H1 (cell line): ENCODE measurements at places on chromosomes 7 and 10.

- no peak overlapping the region for H3K4me3 ChIP-seq
- H3K36me3 ChIP-seq, result no peaks in the 10 kb centered on the region
- H3K4me1 ChIP-seq, result peaks cover 12% of the 10 kb centered on the region
- H3K27ac ChIP-seq, result no peak overlapping the region
- no peaks in the 10 kb centered on the region for H3K27me3 ChIP-seq
Observed at GRCh38 chr10:74924251-74924963, 98.0 kb downstream of the KAT6B start.

DNA sequence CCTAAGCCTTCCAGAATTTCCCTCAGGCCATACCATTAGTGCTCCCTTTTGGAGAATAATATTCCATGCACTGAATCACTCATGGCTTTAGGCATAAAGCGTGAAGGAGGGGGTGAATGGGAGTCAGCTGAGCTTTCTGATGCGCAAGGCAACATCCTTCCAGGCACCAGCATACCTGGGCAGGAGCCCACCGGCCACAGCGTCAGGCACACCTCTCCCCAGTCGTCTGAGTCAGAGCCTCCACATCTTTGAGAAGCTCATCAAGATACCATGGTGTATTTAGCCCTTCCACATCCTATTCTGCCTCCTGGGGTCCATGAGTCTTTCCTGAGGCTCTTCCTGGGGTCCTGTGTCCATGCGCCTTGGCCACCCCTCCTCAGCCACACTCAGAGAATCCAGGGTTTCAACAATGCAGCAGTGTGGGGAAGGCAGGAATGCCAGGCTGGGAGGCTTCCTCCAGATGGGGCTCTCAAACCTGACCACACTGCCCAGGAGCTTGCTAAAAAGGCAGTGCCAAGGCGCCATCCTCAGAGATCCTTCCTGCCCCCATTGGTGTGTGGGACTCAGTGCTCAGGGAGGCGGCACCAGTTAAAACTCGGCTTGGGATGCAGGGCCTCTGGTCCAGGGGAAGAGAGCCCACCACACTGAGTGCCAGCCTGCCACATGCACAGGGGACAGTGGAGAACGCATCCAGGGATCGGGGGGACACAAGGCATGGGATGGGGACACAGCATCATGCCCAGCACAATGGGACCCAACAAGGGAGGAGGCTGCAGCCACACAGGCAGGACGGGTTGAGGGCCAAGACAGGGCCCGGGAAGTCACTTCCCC lies 31.6 kb downstream of the RASGEF1A start:
- H3K27ac ChIP-seq, result no peak overlapping the region
- no peaks in the 10 kb centered on the region for H3K4me1 ChIP-seq
- no peak overlapping the region for H3K4me3 ChIP-seq

DNA sequence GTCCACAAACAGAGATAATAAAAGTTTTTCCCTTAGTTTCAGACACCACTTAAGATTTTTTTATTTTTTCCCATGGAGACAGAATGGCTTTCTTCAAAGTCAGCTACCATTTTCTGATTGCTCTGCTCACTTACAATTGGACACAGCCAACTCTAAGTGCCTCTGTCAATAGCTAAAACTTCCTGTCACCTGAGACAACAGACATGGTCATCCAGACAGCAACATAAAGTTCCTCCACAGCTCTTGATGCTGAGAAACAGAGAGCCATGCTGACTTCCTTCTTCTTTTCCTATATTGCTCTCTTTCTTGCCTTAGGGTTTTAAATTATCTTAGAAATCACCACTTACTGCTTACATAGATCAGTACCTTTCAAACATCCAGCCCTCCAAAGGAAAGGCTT lies 12.0 kb downstream of the ZNF800 start:
- no peaks in the 10 kb centered on the region for H3K4me1 ChIP-seq
- H3K27ac ChIP-seq, result no peak overlapping the region
- DNase-seq, result no peak

DNA sequence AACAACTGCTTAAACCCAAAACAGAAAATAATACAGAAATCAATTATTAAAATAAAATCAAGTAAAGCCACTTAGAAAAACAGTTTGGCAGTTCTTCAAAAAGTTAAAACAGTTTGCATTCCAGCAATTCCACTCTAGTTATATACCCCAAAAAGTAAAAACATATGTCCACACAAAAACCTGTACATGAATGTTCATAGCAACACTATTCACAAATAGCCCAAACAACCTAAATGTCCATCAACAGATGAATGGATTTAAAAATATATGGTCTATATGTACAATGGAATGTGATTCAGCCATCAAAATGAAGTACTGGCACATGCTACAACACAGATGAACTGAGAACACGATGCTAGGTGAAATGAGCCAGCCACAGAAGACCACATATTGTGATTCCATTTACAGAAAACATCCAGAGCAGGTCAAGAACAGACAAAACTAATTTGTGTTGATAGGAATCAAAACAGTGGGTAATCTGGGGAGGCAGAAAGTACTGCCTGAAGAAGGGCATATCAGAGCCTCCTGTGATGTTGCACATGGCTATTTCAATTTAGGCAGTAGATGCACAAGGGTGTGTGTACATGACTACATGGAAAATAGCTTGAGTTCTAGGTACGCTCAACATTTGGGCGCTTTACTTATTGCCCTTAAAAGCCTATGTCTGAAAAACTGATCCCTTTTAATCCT lies 66.3 kb downstream of the CYTH3 start:
- H3K27me3 ChIP-seq, result no peaks in the 10 kb centered on the region
- no peak overlapping the region for H3K27ac ChIP-seq
- DNase-seq, result no peak
- H3K36me3 ChIP-seq, result no peaks in the 10 kb centered on the region

GRCh38 chr7:151682831-151683614 lies 163.3 kb upstream of the RHEB start:
- no peaks in the 10 kb centered on the region for H3K36me3 ChIP-seq
- H3K27ac ChIP-seq, result no peak overlapping the region
- H3K4me1 ChIP-seq, result 0 out of 2 replicates have a peak, but pooled peaks cover 5% of the 10 kb centered on the region
- DNase-seq, result no peak
- H3K27me3 ChIP-seq, result no peaks in the 10 kb centered on the region

DNA sequence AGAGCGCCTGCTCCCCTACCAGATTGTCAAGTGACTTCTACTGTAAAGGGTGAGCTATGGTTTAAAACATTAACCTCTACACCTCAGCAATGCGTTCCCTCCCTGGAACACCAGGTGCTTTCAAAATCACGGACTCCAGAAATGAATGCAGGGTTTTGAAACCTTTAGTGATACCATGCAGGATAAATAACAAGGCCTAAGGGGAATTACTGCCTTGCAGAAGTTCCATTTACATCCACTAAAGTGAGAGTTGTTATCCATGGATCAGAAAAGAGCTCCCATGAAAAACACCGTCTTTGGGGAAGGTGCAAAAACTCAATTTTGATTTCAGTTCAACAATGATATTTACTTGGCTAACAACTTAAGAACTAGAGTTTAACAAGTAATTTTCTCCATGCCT lies 4.0 kb downstream of the FZD8 start:
- H3K27ac ChIP-seq, result no peak overlapping the region
- H3K4me3 ChIP-seq, result peak overlapping the region; percentile 20; the same call in 1 of the 2 replicates
- H3K36me3 ChIP-seq, result no peaks in the 10 kb centered on the region
- DNase-seq, result no peak

DNA sequence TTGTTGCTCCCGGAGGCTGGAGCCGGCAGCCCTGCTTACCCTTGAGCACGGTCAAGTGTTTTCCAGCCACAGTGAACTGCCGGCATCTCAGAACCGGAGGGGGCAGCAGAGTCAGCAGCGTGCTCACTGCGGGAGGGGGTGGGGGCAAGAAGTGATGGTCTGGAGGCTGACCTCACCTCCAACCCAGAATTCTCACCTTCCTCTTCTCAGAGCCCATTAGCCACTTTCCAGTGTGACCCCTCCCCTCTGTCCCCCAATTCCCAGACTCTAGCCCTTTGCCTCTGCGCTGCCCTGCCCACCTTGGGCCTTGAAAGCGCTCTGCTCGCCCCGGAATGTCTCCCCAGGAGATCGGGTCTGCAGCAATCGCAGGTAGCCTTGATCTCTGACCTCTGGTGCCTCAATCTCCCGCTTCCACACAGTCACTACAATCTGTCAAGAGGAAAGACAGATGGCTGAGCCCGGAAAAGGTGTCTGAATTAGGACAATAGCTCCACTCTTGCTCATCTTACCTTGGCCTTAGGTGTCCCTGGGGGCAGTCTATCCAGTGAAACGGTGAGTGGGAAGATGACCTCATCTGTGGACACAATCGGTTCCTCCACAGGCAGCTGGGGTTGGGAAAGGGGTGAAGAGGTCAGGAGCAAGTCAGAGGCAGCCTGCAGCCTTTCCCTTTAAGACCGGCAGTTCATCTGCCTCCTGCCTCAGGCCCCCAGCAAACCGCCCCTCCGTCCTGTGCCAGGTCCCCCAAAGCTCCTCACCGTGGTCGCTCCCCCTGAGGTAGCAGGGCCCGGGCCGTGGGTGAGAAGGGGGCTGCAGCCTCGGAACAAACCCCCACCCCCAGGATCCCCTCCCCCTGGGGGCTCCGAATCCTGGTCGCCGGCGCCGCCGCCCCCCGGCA lies 942 bp downstream of the TRAPPC14 start:
- H3K36me3 ChIP-seq, result peaks cover 27% of the 10 kb centered on the region
- no peaks in the 10 kb centered on the region for H3K27me3 ChIP-seq
- no peaks in the 10 kb centered on the region for H3K4me1 ChIP-seq
- no peak overlapping the region for H3K27ac ChIP-seq
- H3K4me3 ChIP-seq, result peak overlapping the region; percentile 88

GRCh38 chr7:140512317-140513000 lies 33.2 kb upstream of the MKRN1 start:
- H3K36me3 ChIP-seq, result no peaks in the 10 kb centered on the region
- no peak for DNase-seq
- H3K4me3 ChIP-seq, result no peak overlapping the region
- H3K27me3 ChIP-seq, result no peaks in the 10 kb centered on the region

- H3K4me3 ChIP-seq, result no peak overlapping the region
- H3K36me3 ChIP-seq, result no peaks in the 10 kb centered on the region
- H3K4me1 ChIP-seq, result no peaks in the 10 kb centered on the region
- DNase-seq, result no peak
- H3K27ac ChIP-seq, result no peak overlapping the region
Observed at GRCh38 chr10:69969977-69970376, 82.7 kb upstream of the MACROH2A2 start.

DNA sequence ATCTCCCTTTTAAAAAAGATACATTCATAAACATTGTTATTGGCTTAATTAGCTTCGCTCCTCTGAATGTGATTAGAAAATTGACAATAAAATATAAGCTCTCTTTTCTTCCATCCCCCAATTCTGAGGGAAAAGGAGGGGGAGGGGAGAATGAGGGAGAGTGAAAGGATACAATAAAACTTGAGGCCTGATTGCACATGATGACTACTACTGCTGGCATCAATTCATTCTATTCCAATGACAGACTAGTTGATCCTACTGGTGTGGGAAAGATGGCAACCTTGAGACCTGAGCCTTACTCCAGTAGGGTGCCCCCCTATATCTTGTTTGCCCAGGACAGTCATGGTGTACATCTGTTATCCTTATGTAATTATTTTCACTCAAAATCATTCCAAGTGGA lies 4.5 kb upstream of the IQUB start:
- H3K4me3 ChIP-seq, result no peak overlapping the region
- DNase-seq, result no peak
- no peaks in the 10 kb centered on the region for H3K27me3 ChIP-seq
- H3K27ac ChIP-seq, result no peak overlapping the region
- no peaks in the 10 kb centered on the region for H3K36me3 ChIP-seq
- H3K4me1 ChIP-seq, result no peaks in the 10 kb centered on the region

GRCh38 chr7:30351286-30351685 lies 66.9 kb downstream of the ZNRF2 start:
- no peak overlapping the region for H3K27ac ChIP-seq
- DNase-seq, result no peak

DNA sequence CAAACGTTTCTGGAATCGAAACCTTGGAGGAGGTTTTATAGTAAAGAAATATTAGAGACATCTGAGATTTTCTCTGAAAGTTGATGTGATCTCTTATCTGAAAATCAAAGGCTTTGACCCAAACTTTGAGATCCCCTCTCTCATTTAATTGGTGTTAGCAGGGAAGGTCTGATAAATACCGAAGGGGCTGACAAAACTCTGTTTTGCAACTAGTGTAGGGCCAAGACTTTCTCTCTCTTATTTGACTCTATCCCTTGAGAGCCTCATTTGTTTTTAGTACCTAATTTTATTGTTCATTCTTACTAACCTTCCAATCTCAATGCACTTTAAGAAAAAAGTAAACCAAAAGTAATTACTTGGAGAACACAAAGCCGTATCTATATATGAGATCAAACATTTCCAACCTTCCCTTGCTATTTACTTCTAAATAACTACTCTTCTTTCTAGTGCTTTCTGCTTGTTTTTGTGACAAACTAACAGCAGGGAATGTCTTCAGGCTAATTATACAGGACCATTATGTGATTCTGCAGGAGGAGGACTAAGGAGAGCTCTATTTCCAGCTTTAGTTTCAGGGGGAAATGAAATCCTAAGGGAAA lies 33.4 kb upstream of the NPVF start:
- no peaks in the 10 kb centered on the region for H3K36me3 ChIP-seq
- H3K27me3 ChIP-seq, result no peaks in the 10 kb centered on the region; the same call in 1 of the 2 replicates
- no peaks in the 10 kb centered on the region for H3K4me1 ChIP-seq
- H3K4me3 ChIP-seq, result no peak overlapping the region
- DNase-seq, result no peak

- DNase-seq, result no peak
- no peaks in the 10 kb centered on the region for H3K27me3 ChIP-seq
- H3K36me3 ChIP-seq, result no peaks in the 10 kb centered on the region
Observed at GRCh38 chr10:30804478-30805055, 175.0 kb upstream of the LYZL2 start.

- H3K27me3 ChIP-seq, result no peaks in the 10 kb centered on the region
- H3K36me3 ChIP-seq, result no peaks in the 10 kb centered on the region
- no peak for DNase-seq
- H3K27ac ChIP-seq, result no peak overlapping the region
- peaks cover 2% of the 10 kb centered on the region for H3K4me1 ChIP-seq
- H3K4me3 ChIP-seq, result no peak overlapping the region
Observed at GRCh38 chr7:139683137-139683921, 94.5 kb downstream of the HIPK2 start.

GRCh38 chr10:67050415-67050814 lies 124.6 kb downstream of the LRRTM3 start:
- no peak overlapping the region for H3K27ac ChIP-seq
- H3K4me1 ChIP-seq, result no peaks in the 10 kb centered on the region
- no peaks in the 10 kb centered on the region for H3K36me3 ChIP-seq
- H3K4me3 ChIP-seq, result no peak overlapping the region
- H3K27me3 ChIP-seq, result no peaks in the 10 kb centered on the region
- no peak for DNase-seq

- DNase-seq, result no peak
- no peak overlapping the region for H3K4me3 ChIP-seq
- H3K4me1 ChIP-seq, result peaks cover 9% of the 10 kb centered on the region
- no peak overlapping the region for H3K27ac ChIP-seq
Observed at GRCh38 chr10:124630551-124630950, 113.6 kb downstream of the FAM53B start.
